Hematopoietic multipotent progenitor cell (in vitro differentiated cells): ENCODE measurements at places on chromosomes 7 and 10.

DNA sequence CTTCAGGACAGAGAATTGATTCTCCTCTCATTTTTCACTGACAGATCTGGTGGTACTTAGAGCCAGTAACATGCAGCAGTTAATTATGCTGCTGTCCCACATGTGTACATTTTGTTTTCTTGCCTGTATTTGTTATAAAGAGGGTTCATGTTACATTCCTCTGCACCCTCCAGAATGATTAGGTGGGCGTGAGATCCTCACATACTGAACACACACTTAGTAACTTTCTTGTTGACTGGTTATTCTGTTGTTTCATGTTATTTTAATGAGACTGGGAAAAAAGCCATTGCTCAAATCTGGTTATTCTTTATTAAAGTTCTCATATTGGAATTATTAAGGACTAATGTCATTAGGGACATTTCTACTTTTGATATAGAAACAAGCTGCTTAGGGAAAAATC lies 409.1 kb downstream of the SDK1 start:
- no peak for DNase-seq

- DNase-seq: no peak
These were observed 1.3 kb upstream of the RASSF4 start for GRCh38 chr10:44958196-44958897.

- DNase-seq: no peak
These were observed 289.7 kb upstream of the TMEM229A start for GRCh38 chr7:124322561-124322960.

GRCh38 chr7:7970531-7971307 lies 2.1 kb downstream of the GLCCI1 start:
- no peak for DNase-seq

DNA sequence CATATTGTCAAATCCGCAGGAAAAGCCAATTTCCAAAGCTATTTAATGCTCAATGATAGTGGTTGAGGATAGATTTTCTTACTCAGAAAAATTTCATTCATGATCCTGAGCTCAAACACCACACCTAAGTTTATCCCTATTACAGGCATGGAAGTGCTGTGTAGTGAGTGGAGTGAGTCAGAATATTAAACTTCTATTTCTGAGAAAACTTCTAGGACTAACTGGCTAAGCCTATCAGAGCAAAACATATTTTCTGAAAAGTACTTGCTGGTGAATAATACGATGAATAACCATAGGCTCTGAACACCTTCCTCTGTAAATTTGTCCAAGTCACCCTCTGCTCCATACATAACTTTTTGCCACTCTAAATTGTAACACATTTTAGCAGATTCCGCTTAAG lies 221.5 kb downstream of the SUGCT start:
- no peak for DNase-seq

- peak; percentile 65 for DNase-seq
These were observed 278.0 kb upstream of the KLF14 start for GRCh38 chr7:131011976-131012375.

DNA sequence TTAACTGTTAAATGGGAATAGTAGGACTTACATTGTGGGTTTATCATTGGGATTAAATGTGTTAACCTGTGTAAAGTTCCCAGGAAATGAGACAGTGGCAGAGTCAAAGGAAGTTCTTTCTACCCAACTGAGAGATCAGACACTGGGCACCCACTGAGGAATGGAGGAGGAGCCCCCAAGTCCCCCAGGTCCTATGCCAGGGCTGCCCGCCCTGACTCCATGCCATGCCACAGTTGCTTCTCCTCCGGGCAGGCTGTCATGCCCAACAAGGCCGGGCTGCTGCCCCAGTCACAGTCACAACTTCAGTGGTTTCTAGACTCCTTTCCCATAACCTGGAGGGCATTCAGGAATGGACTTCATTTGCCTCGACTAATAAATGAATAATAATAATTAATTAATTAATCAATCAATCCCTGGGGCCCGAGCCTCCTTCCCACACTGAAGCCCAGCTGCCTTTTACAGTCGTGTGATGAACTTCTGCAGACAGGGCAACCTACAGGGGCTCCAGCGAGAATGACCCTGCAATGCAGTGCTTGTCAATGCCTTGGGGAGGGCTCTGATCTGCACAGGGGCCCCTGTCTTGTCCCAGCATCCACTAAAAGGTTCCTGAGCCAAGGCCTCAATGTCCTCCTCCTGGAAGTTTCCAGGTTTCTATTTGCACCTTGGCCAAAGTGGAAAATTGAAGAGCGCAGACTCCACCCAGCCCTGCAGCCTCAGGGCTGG lies 32.4 kb downstream of the DRGX start:
- no peak for DNase-seq

DNA sequence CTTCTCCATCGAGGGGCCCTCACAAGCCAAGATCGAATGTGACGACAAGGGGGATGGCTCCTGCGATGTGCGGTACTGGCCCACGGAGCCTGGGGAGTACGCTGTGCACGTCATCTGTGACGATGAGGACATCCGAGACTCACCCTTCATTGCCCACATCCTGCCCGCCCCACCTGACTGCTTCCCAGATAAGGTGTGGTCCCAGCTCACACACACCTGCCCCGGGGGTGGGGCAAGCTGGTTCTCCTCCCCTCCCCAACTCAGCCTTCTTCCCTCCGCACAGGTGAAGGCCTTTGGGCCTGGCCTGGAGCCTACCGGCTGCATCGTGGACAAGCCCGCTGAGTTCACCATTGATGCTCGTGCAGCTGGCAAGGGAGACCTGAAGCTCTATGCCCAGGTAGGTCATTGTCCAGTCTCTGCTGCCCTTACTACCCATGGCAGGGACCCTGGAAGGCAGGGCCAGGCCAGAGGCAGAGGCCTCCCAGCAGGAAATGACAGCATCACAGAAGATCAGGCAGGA lies 11.0 kb downstream of the FLNC start:
- no peak for DNase-seq

DNA sequence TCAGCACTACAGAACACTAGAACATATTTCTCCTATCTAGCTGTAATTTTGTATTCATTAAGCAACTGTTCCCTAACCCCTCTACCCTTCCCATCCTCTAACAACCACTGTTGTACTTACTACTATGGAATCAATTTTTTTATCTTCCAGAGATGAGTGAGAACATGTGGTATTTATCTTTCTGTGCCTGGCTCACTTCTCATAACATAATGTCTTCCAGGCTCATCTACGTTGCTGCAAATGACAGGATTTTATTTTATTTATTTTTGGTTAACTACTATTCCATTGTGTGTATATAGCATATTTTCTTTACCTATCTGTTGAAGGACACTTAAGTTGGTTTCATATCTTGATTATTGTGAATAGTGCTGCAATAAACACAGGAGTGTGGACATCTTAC lies 200.9 kb upstream of the CHRM2 start:
- DNase-seq: no peak

DNA sequence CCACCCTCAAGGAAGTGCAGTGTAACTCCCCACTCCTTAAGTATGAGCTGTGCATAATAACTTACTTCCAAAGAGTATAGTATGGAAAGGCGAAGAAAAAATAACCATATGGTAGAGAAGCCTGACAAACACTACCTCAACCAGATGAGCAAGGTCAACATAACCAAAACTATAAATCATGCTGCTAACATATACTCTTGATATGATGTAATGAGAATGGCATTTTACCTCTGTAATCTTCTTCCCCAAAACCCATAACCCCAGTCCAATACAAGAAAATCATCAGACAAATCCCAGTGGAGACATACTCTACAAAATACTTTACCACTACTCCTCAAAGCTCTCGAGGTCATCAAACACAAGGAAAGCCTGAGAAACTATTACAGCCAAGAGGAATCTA lies 15.8 kb downstream of the OSBPL3 start:
- no peak for DNase-seq
